ENCODE measurements at places on chromosomes 1 and 21.
A peak's percentile ranks its signal among the peaks of the same experiment; 100 is the strongest.

DNA sequence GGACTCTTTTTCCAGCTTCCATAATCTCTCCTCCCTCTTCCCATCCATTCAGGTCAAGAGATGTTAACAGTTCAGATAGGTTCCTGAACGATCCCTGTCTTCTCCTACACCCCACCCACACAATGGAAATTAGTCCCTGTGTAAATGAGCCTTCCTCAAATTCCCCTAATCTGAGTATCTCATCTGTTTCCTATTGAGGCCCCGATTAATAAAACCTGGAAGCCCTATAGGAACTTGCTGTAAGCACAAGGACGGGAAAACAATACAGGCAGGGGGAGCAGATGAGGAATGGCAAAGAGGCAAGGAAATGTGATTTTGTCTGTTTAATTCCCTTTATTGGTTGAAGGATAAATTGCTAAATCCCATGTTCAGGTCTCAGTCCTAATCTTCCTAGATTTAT is 7.1 kb upstream of the GPX7 start:
- H3K27me3 ChIP-seq = no peaks in the 10 kb centered on the region
- no peak overlapping the region for H3K27ac ChIP-seq
- no peak for DNase-seq
- no peak overlapping the region for H3K4me3 ChIP-seq

- no peak for DNase-seq
- H3K27ac ChIP-seq = no peak overlapping the region
- peaks cover 26% of the 10 kb centered on the region for H3K4me1 ChIP-seq
- H3K36me3 ChIP-seq = peaks cover 2% of the 10 kb centered on the region
- H3K27me3 ChIP-seq = no peaks in the 10 kb centered on the region
- H3K4me3 ChIP-seq = no peak overlapping the region
These were observed 33.1 kb downstream of the PRDM2 start for GRCh38 chr1:13732971-13733667.

GRCh38 chr1:111751906-111752575 is 3.7 kb upstream of the DDX20 start:
- no peak overlapping the region for H3K4me3 ChIP-seq
- peaks cover 42% of the 10 kb centered on the region for H3K4me1 ChIP-seq
- no peak overlapping the region for H3K27ac ChIP-seq

DNA sequence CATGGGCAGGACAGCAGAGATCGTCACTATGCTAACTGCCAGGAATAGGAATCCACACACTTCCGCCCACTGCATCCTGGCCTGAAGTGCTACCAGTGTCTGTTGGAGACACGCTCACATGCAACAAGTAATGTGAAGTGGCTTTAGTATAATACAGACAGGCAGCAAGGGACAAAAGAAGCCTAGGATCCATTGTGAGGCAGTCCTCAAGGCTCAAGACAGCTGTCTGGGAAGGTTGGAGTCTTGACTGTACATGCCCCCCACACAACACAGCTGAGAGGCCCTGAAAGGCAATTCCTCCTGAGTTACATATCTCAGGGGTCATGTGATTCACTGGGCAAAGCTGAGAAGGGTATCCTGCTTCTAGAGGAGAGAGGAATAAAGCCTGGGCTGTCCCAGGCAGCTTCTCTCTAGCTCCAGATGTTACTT is 39.9 kb upstream of the CD1D start:
- peaks cover 8% of the 10 kb centered on the region for H3K4me1 ChIP-seq
- H3K27me3 ChIP-seq = peaks cover under 1% of the 10 kb centered on the region
- DNase-seq = no peak
- no peaks in the 10 kb centered on the region for H3K36me3 ChIP-seq

DNA sequence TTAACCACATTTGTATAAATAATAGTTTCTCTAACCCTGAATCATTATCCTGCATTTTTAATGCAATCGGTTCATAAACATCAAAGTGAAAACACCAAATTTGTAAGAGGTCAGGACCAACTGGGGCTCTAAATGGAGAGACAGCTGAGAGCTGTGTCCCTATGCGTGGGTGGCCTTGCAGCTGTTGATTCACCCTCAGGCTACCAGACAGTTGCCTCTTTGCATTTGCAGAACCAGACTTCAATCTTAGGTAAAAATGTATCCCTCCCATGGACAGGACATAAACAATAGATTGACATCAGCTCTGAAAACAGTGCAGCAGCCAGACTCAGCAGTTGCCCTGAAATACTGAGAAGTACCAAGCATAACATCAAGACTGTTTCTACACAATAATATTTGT is 8.8 kb upstream of the TGFB2 start:
- no peaks in the 10 kb centered on the region for H3K36me3 ChIP-seq
- DNase-seq = no peak
- no peaks in the 10 kb centered on the region for H3K27me3 ChIP-seq
- H3K4me3 ChIP-seq = no peak overlapping the region
- peaks cover 13% of the 10 kb centered on the region for H3K4me1 ChIP-seq

DNA sequence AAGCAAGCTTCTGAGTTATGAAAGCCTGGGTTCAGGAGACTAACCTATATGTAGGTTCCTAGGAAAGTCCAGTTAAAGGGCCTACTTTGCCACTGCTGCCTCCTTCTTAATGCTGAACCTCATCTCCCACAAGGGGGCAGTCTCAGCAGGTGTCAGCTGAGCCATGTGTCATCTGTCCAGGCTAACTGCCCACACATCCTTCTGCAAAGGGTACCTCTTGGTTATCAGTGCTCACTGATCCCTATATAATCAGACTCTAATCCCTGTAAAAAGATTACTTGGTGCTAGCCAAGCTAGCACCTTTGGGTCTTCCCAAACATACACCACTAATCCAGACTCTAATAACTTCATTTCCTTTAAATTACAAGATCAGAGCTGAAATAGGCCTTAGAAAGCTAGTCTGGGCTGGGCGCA is 9.0 kb downstream of the PRDX1 start:
- H3K27ac ChIP-seq = no peak overlapping the region
- H3K4me3 ChIP-seq = peak overlapping the region; percentile 72
- H3K27me3 ChIP-seq = no peaks in the 10 kb centered on the region
- H3K4me1 ChIP-seq = peaks cover 6% of the 10 kb centered on the region
- H3K36me3 ChIP-seq = peaks cover 25% of the 10 kb centered on the region

DNA sequence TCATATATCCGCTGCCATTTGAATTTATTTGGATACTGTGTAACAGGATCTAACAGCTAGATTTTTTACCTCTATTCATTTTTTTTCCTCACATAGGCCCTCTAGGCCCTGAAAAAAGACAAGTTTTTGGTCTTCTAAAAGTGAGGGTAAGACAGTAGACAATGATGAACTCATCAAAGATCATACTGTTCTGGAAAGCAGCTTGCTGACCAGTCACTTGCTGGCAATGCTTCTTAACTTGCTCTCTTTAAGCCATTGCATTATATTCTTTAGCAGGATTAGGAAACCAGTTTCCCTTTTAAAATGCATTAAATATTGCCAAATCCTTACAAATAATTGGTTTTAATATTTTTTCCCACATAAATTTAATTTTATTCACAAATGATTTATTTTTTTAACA is 65.5 kb downstream of the SYT14 start:
- no peaks in the 10 kb centered on the region for H3K27me3 ChIP-seq
- no peaks in the 10 kb centered on the region for H3K4me1 ChIP-seq
- H3K27ac ChIP-seq = no peak overlapping the region
- DNase-seq = no peak
- no peaks in the 10 kb centered on the region for H3K36me3 ChIP-seq
- no peak overlapping the region for H3K4me3 ChIP-seq

DNA sequence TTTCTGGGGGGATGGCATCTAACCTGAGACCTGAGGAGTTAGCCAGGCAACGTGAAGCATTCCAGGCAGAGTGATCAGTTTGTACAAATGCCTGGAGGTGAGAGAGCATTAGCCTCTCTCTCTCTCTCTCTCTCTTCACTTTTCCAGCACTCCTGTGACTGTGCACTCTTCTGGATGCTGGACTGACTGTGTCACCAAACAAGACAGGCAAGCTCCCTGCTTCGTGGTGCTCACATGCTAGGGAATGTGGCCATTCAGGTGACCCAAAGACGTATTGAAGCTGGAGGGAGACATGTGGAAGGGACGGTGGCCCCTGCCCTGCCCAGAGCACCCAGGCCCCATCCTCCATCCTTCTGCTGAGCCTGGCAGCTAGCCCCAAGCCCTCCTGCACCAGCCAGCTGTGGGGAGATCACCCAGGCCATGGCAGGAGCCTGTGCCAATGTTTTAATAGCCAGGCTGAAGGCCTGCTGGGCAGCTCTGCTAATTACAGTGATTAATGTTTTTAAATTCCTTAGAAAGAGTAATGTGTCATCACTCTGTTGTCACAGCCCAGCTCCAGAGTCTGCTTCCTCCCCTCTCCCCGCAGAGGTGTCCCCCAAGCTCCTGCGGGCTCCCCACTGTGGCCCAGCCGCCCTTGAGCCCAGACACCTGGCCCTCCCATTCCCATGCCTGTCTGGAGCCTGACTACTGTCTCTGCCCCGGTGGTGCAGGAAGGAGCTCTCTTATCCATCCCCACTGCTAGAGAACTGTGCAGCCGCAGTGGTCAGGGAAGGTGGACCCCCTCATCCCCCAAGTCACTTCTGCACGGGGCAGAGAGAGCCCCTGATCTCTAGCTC is 48.9 kb downstream of the UBIAD1 start:
- H3K4me3 ChIP-seq = no peak overlapping the region
- H3K4me1 ChIP-seq = peaks cover 24% of the 10 kb centered on the region
- no peaks in the 10 kb centered on the region for H3K36me3 ChIP-seq
- no peaks in the 10 kb centered on the region for H3K27me3 ChIP-seq
- no peak for DNase-seq

DNA sequence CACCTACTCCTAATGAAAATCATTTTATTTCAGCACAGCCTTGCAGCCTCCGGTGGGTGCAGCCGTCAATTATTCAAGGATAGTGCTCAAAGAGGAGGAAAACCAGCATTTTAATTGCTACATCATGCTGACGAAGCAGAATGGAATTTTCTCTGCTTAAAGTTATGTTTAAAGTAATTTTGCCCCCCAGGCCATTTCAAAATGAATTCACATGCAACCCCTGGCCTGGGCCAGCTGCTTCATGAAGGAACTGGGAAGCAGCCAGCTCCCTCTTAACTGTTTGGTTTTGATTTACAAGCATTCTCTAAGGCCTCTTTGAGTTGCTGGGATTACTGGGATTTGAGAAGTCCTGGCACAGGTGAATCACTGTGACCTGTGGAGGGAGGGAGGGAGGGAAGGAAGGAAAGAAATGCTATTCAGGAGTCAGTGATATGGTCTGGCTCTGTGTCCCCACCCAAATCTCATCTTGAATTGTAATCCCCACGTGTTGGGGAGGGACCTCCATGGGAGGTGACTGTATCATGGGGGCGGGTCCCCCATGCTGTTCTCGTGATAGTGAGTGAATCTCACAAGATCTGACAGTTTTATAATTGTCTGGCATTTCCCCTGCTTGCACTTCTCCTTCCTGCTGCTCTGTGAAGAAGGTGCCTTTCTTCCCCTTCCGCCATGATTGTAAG is 66.0 kb downstream of the PGBD5 start:
- H3K4me3 ChIP-seq = no peak overlapping the region
- DNase-seq = no peak
- no peaks in the 10 kb centered on the region for H3K36me3 ChIP-seq
- peaks cover 5% of the 10 kb centered on the region for H3K4me1 ChIP-seq
- H3K27ac ChIP-seq = no peak overlapping the region

DNA sequence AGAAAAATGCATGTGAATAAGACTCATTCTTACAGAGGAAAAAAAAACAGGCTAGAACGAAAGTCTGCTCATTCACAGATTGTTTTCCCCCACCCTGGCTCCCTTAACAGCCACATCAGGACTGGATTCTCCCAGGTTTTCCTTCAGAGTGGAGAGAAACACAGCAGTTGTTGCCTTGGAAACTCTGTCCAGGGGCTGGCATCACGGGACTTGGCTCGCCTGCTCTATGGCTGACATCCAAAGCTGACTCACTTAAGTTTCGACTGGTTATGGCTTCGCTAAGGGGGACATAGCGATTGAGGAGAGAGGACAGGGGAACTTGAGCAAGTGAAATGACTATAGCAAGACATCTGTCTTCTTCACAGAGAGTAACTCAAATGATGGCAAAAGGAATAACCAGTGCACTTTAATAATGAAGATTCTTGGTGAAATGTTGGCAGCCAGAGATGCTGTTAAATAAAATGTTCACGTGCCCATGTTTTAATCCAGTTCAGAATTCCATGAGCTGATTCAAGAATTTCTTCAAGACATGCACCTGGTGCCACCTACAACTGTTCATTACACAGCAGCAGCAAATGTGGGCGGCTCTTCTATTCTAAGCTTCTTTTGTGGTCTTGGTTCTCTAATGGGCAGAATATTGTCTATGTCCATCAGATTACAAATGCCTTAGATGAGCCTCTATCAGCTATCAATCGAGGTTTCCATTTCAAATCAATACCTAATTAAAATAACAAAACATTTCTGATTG is 21.8 kb downstream of the MIS18A start:
- peak overlapping the region; percentile 36 for H3K27ac ChIP-seq
- no peak for DNase-seq
- H3K27me3 ChIP-seq = no peaks in the 10 kb centered on the region
- H3K4me3 ChIP-seq = no peak overlapping the region

DNA sequence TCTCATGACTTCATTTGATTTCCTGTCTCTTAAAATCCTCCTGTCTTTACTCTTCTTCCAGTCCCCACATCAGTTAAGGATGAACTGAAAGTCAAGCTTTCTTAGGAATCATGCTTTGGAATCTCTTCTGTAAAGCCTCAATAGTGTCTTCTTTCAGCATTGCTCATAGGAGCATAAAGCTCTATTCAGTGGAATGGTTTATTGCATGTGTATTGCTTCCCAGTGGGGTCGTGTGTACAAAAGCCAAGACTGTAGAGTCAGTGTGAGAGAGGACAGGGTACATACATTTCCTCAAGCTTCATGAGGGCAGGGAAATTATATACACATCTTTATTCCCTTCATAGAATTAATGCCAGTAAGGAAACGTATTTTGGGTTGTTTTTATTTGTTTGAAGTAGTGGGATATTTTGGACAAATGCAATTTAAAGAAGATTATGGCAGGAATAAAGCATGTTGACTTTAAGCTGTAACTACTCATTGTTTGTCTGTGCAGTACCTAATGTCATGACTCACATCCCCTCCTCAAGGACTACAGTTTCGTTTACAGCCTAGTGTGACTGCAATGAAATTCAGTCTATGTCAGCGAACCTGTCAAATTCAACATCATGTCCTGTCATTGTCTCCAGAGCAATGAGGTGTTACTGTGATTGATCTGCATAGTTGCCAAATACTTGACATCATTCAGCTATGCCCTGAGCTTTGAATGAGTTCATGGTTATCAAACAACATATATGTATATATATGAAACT is 2164.2 kb downstream of the NCAM2 start:
- H3K27ac ChIP-seq = no peak overlapping the region
- peaks cover 5% of the 10 kb centered on the region for H3K4me1 ChIP-seq
- H3K27me3 ChIP-seq = no peaks in the 10 kb centered on the region

Data from neural crest cell (in vitro differentiated cells).